Foreskin melanocyte (primary cell): ENCODE measurements at places on chromosomes 6 and 20.

- DNase-seq = no peak
These were observed 136.9 kb downstream of the PREX1 start for GRCh38 chr20:48690888-48691287.

DNA sequence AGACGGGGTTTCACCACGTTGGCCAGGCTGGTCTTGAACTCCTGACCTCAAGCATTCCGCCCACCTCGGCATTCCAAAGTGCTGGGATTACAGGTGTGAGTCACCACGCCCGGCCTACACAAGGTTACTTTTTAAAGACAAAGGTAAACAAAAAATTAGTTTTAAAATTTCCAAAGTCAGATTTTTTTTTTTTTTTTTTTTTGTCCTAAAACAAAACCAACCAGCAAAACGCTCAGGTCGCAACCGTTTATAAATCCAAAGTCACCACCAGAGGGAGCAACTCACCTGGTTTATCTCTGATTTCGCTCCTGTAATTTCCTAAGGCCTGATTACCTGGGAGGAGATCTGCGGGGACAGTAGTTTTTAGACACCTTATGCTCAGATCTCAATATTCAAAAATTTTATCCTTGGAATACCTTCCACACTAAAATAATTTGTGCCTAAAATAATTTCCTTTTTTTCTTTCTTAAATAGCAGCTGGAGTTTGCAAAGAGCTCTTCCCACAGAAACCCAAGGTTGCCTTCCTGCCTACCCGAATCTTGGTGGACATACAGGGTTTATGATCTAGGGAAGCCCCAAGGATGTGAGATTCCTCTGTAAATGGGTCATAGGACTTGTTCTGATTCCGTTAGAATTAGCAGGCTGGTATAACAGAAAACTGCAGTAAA is 19.8 kb upstream of the TREM1 start:
- DNase-seq = no peak

GRCh38 chr6:64128301-64129024 is 492.9 kb downstream of the PHF3 start:
- no peak for DNase-seq

GRCh38 chr6:96532399-96532798 is 10.8 kb downstream of the UFL1 start:
- DNase-seq = no peak

DNA sequence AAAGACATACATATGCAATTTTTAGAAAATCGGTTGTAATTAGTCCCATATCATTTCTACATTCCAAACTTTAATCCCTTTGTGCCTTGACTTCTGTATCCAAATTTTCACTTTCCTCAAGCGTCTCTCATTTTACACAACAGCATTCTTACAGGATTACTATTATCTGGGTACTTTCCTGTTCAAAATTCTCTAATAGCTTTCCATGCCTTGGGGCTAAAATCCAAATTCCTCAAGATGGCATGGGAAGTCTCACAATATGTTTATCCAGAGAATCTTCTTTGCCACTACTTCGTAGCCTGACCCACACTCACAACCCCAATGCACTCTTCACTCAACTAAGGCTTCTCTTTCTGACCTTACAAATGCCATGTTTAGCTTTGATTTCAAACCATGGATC is 125.0 kb downstream of the TBX18 start:
- peak; percentile 1 for DNase-seq

DNA sequence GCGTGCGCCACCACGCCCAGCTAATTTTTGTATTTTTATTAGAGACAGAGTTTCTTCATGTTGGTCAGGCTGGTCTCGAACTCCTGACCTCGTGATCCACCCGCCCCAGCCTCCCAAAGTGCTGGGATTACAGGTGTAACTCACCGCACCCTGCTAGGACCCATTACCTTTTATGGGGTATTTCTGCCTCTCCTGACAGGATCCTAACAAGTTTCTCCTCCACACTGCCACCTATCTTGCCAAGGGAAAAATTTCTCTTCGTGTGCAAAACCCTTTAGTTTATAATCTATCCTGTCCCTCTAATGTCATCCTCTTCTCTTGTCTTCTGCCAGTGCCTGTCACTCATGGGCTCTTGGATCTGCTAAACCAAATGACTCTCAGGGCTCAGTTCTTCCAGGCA is 1.9 kb downstream of the STMND1 start:
- no peak for DNase-seq
